ENCODE measurements at places on chromosomes 1 and 21.

GRCh38 chr1:183837062-183837461 is 32.1 kb downstream of the RGL1 start:
- no peak for DNase-seq
- H3K27ac ChIP-seq: no peak overlapping the region
- H3K36me3 ChIP-seq: peaks cover 3% of the 10 kb centered on the region
- H3K27me3 ChIP-seq: no peaks in the 10 kb centered on the region
- H3K4me1 ChIP-seq: peaks cover 7% of the 10 kb centered on the region

- H3K4me1 ChIP-seq: no peaks in the 10 kb centered on the region
- no peak for DNase-seq
- H3K4me3 ChIP-seq: no peak overlapping the region
- H3K36me3 ChIP-seq: no peaks in the 10 kb centered on the region
- no peak overlapping the region for H3K27ac ChIP-seq
These were observed 1.4 kb downstream of the CDA start for GRCh38 chr1:20590306-20590777.

GRCh38 chr1:6065093-6065858 is 19.6 kb downstream of the KCNAB2 start:
- no peak overlapping the region for H3K27ac ChIP-seq
- peaks cover 15% of the 10 kb centered on the region for H3K4me1 ChIP-seq
- DNase-seq: no peak

GRCh38 chr21:35849144-35849543 is 211.2 kb downstream of the SETD4 start:
- H3K27me3 ChIP-seq: peaks cover 5% of the 10 kb centered on the region
- H3K36me3 ChIP-seq: no peaks in the 10 kb centered on the region
- DNase-seq: no peak

DNA sequence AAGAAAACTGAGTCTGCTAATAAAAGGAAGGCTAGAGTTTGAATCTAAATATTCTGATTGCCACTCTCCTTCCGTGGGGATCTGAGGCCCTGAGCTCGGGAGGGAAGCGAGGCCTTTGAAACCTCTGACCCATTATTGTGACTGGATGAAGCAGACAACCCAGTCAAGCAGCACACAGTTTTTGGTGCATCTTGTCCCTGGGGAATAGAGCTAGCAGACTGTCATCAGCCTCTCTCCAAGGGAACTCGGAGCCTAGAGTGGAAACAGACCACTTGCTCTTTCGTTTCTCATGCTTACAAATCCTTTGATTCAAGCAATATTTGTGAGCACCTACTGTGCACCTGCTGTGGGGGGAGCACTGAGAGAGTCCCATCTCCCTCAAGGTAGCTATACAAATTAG is 133.2 kb upstream of the KLHDC7A start:
- H3K4me1 ChIP-seq: no peaks in the 10 kb centered on the region
- H3K36me3 ChIP-seq: no peaks in the 10 kb centered on the region
- H3K4me3 ChIP-seq: no peak overlapping the region
- DNase-seq: no peak
- H3K27me3 ChIP-seq: peaks cover 7% of the 10 kb centered on the region
